ENCODE measurements at places on chromosomes 3 and 15.

GRCh38 chr3:186988806-186989205, 58.5 kb downstream of the ST6GAL1 start:
- DNase-seq: no peak

- DNase-seq: no peak
Observed at GRCh38 chr15:71444866-71445590, 329.8 kb downstream of the THSD4 start.

DNA sequence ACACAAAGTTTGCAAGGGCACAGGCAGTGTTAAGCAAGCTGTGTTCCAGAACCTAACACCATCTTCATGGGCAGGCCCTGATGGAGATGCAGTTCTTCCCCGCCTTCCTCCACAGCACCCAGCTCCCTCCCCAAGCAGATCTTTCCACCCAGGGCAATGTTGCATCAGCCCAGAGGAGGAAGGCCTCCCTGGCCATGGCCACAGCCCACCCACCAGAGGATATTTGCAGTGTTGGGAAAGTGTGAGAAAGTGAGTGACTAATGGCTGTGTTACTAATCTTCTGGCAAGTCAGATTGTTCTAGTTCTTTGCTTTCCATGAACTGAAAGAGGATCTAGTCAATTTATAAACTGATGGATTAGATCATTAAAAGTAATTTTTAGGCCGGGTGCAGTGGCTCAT, 42.0 kb upstream of the ATP10A start:
- no peak for DNase-seq

- DNase-seq: no peak
Observed at GRCh38 chr3:41198526-41198925, 779 bp upstream of the CTNNB1 start.

- no peak for DNase-seq
Observed at GRCh38 chr3:25259871-25260270, 168.2 kb upstream of the RARB start.

DNA sequence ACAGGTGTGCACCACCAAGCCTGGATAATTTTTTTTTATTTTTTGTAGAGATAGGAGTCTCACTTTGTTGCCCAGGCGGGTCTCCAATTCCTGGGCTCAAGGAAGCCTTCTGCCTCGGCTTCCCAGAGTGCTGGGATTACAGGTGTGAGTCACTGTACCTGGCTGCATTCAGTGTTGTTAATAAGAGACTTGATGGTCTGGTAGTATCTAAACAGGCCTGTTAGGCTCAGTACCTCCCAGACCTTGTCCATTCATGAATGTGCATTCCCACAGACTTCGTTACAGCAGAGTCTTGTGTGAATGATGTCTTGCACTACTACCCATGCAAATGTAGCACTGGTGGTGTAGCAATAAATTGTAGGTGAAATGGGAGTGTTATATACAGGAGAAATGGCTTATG, 17.7 kb downstream of the CMTM8 start:
- no peak for DNase-seq

DNA sequence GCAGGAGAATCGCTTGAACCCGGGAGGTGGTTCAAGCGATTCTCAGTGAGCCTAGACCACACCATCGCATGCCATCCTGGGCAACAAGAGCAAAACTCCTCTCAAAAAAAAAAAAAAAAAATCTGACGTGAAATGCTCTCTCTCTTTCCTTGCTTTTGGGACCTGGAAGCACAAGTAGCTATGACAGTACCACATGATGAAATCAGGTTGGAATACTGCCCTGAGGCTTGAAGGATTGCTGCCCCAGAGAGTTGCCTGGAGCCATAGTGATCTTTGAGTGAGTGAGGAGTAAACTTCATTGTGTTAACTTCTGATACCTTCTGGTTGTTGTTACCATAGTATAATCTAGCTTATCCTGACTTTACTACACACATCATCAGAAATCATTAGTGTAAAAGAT, 23.3 kb downstream of the AKAP13 start:
- no peak for DNase-seq

GRCh38 chr3:122105626-122106025, 50.5 kb downstream of the CD86 start:
- DNase-seq: no peak

GRCh38 chr3:185758912-185759311, 65.9 kb downstream of the IGF2BP2 start:
- DNase-seq: no peak

DNA sequence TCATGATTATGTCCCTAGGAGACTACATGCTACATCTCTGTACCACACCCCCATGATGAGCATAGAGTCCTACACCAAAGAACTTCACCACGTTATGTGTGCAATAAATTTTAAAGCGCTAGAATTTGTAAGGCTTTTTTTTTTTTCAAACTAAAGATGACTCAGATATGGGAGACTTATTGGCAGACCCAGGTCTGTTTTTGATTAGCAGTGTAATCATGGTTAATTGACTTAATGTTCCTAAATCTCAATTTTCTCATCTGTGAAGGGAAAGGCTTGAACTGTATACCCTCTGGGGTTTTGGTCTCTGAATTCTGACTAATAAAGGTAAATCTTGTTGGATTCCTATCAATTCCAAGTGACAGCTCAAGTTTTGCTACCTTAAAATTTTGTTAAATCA, 26.4 kb downstream of the ABI3BP start:
- DNase-seq: no peak

GRCh38 chr3:9715764-9716437, 12.3 kb downstream of the CPNE9 start:
- no peak for DNase-seq

GRCh38 chr15:43777267-43777914, 625 bp upstream of the ELL3 start:
- DNase-seq: peak; percentile 69

DNA sequence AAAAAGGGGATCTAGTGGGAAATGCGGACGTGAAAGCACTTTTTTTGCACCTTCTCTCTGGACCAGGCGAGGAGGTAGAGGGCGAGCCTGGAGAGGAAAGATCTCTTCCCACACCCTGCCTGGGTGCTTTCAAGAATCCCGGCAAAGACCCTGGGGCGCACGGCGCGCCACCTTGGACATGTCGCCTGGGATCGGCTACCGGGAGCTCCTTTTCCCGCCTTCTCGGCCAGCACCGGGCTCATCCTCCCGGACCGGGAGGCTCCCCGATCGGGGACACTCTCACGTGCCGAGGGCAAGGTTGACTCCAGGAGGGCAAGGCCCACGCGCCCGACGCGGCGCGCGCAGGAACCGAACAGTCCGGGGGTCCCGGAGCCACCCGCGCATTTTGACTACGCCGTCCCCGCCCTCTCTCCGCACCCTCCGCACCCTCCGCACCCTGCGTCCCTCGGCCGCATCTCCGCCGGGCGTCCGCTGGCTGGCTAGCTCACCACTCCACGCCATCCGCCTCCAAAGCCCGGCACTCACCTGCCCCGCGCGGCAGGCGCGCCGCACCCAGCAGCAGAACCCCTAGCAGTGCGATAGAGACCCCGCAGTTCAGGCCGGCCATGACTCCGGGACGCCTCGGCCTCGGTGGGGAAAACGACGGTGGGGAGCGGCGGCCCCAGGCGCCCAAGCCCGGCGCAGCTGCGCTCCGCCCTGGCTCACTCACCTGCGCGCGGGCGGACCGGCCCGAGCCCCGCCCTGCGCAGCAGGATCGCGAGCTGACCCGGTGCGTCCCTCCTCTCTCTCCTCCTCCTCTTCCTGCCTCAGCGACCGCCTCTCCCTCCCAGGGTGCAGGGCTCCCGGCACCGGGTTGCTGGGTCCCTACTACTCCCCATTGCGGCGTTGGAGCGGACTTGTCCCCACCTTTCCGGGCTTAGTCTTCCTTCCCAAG, at the start of gene CDCP1:
Gene CDCP1, minus strand, starts transcription at position 698 of the 934 bp plus-strand sequence. Its CDS starts 91 bp downstream, at position 607.
- DNase-seq: no peak

DNA sequence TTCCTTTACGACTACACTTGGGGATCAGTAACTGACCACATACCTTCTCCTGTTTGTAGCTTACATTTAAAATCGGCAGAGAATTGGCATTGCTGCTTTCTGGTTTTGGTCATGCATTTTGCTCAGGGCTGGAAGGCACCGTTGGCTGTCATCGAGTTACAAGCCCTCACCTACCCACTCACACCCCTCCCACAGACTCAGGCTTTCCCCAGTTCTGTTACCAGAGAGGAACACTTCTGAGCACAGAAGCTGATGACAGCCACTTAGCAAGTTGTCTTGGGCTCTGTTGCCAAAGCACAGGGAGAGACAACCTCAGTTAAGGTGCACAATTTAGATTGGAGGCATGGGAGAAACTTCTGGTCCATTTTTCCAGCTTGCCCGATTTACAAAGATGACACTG, 204.8 kb upstream of the TOPAZ1 start:
- DNase-seq: no peak

GRCh38 chr15:32803631-32804030, 85.8 kb downstream of the GREM1 start:
- no peak for DNase-seq

DNA sequence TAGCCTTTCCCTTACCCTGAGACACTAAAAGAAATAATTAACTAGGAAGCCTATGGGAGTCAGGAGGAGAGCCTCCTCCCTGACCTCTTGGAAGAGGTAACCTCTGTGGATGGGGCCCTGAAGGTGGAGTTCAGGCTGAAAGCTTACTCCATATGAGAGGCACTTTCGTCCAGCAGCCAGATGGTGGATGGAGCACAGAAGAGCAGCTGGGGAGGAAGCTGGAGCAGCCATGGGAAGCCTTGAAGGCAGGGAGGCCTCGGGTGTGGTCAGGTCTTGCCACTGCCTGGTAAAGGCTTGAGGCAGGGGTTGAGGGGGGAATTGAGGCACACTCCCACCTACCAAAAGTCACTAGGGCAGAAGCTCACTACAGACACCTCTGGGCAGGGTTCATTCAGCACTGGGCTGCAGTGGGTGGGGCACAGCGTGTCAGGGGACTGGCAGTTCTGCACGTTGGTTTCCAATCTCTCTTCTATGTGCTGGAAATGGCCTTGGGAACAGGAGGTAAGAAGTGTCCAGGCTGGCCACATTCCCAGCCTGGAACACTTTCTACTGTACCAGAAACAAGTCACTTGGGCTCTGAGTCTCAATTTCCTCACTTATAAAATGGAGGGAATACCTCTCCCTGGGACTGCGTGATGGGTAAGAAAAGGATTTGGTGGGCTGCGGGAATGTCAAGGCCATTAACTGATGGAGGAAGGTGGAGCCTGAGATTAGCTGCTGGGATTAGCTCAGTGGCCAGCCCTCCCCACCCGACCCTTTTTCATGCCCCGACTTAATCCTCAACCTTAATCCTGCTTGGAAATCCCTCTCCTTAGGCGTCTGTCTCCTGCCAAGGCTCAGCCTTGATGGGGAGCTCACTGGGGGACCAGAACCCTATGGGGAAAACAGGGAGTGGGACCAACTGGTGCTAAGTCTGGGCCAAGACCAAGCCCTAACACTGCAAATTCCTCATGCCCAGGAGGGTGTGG, 5.4 kb downstream of the PCBP4 start:
- DNase-seq: no peak

GRCh38 chr3:73547427-73548248, 77.1 kb downstream of the PDZRN3 start:
- DNase-seq: no peak

GRCh38 chr15:26635614-26636013, 137.3 kb downstream of the GABRB3 start:
- DNase-seq: no peak

DNA sequence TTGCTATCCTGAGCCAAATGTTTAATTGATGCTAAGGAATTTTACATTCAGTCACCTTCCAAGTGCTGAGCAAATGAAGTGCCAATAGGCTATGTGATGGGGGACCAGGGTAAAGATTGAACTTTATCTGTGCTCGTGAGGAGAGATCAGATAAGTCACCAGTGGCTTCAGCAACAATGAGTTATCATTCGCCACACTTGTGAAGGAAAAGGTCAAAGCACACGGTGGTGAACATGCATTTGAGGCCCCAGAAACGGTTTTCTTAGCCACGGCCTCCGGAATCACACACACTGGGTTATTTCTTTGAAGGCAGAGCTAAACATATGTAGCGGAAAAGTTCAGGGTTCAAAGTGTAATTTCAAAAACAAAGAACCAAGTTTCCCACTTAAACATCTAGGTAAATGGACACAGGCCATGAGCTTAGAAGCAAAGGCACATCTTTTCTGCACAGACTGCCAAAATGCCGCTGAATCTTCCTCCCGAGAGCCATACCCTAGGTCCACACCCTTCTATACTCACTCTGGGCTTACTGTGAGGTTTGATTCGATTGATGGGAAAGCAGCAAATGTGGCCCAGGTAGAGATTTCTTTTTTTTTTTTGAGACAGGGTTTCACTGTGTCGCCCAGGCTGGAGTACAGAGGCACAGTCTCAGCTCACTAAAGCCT, 268.5 kb downstream of the SHQ1 start:
- DNase-seq: no peak

GRCh38 chr3:127456471-127457093, 134.0 kb downstream of the TPRA1 start:
- no peak for DNase-seq

DNA sequence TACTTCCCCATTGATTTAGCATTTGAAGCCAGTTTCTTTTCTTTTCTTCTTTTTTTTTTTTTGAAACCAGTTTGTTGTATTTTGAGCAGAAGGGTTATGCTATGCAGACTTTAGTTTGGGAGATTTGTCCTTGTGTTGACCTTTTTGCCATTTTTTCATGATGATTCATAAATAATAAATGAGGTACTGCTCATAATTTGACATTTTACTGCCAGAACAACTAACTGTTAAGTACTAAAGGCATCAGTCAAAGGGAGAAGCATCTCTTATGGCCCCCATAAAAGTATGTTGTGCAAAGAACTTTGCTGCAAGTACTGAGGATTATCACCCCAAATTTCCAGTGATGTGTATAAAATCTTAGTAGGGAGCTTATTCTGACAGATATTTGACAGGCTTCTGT, 1.7 kb upstream of the GPR87 start:
- no peak for DNase-seq

GRCh38 chr15:66868918-66869317, 166.9 kb downstream of the SMAD6 start:
- DNase-seq: no peak

DNA sequence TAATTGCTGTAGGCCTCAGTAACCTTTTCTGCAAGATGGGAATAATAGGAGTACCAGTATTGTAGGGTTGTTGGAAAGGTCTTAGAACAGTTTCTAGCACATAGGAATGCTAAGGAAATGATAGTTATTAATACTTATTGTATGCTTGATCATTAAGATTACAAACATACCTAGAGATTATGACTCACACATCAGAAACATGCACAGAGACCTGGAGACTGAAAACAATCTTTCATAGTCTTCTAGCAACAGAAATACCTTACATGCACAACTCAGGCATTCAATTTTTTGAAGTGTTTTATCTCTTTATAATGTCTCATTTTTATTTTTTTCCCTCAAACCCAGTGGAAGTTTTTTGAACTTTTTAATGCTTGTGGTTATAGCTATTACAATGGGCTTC, 104.4 kb upstream of the ZBTB20 start:
- no peak for DNase-seq

- DNase-seq: no peak
Observed at GRCh38 chr15:99996660-99997059, 263.4 kb upstream of the LYSMD4 start.

GRCh38 chr15:59165726-59166125, 40.9 kb upstream of the LDHAL6B start:
- DNase-seq: no peak

- DNase-seq: no peak
Observed at GRCh38 chr15:82043130-82043673, 2.6 kb downstream of the MEX3B start.

Measured in stimulated activated CD8-positive, alpha-beta memory T cell treated with anti-CD3 and anti-CD28 coated beads, Interleukin-15, amount 100 ng/mL, for 1 hour (primary cell).